RWPE2 (cell line): ENCODE measurements at places on chromosomes 12 and 14.

- H3K4me3 ChIP-seq, result no peak overlapping the region
- no peak overlapping the region for H3K27ac ChIP-seq
- DNase-seq, result no peak
- peaks cover 19% of the 10 kb centered on the region for H3K4me1 ChIP-seq
- no peaks in the 10 kb centered on the region for H3K27me3 ChIP-seq
These were observed 1.6 kb downstream of the OAS3 start for GRCh38 chr12:112939761-112940381.

- H3K4me1 ChIP-seq, result no peaks in the 10 kb centered on the region
- H3K4me3 ChIP-seq, result no peak overlapping the region
These were observed 174.9 kb upstream of the FAR2 start for GRCh38 chr12:28974166-28974565.

DNA sequence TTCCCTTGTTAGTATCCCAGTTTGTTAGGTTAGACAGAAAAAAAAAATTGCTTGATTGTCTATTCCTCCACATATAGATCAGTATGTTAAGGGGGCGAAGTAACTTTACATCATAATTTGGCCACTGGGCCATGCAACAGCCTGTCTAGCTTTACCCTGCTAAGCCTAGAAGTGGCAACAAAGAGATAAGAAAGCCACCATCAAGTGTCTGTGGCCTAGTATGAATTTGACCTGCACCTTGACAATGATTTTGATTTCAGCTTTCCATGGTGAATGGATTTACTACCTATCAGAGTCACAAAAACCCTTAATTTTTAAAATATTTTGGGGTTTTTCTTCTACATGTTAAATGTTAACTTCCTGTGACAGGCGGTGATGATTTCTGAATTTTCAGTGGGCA lies 63.9 kb downstream of the LIN52 start:
- H3K36me3 ChIP-seq, result no peaks in the 10 kb centered on the region
- no peaks in the 10 kb centered on the region for H3K4me1 ChIP-seq
- H3K4me3 ChIP-seq, result no peak overlapping the region
- H3K27ac ChIP-seq, result no peak overlapping the region
- no peak for DNase-seq
- no peaks in the 10 kb centered on the region for H3K27me3 ChIP-seq

DNA sequence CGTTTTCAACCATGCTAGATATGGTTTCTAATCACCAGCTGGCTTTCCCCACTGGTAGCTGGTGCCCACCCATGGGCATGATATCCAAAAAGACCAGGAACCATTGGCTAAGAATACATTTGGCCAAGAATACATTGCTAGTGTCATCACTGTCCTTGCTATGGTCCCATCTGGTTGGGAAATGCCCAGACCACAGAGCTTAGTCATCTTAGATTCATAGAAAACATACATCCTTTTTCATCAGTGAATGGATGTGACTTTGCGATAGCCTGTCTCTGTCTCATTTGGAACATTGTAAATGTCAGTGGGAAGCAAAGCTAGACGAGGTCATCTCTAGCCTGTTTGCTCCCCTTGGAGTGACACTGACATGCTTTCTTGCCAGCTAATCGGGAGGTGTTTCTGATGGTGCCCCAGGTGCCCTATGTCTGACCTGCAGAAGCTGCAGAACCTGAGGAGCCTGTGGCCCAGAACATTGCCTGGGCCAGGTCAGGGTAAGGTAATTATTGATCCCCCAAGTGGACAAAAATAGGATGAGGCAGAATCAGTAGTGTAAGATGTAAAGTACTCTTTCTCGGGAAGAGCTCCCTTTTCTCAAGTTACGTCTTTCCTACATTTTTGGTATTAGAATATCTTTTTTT lies 194.8 kb downstream of the SLC41A2 start:
- H3K27me3 ChIP-seq, result no peaks in the 10 kb centered on the region
- no peaks in the 10 kb centered on the region for H3K36me3 ChIP-seq
- no peak overlapping the region for H3K27ac ChIP-seq
- DNase-seq, result no peak
- H3K4me1 ChIP-seq, result no peaks in the 10 kb centered on the region

DNA sequence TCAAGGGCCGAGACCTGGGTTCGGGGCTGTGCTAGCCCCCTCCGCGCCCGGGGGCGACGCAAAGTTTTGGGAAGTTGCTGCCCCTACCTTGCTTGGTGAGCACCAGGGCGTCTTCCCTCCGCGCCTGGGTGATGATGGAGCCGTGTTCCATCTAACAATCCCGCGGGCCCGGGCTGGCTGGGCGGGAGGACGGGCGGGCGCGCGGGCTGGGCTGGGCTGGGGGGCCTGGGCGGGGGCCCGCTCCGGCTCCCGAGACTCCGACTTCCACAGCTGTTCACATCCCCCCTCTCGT lies 298 bp downstream of the CTDSP2 start:
- no peaks in the 10 kb centered on the region for H3K27me3 ChIP-seq
- peak overlapping the region; percentile 70 for H3K27ac ChIP-seq
- H3K4me1 ChIP-seq, result peaks cover 5% of the 10 kb centered on the region
- peaks cover 4% of the 10 kb centered on the region for H3K36me3 ChIP-seq

- H3K27ac ChIP-seq, result no peak overlapping the region
- no peaks in the 10 kb centered on the region for H3K36me3 ChIP-seq
- no peak overlapping the region for H3K4me3 ChIP-seq
- no peaks in the 10 kb centered on the region for H3K4me1 ChIP-seq
These were observed 250.8 kb downstream of the SLC6A15 start for GRCh38 chr12:84661786-84662185.

GRCh38 chr14:58865514-58866281 lies 227.9 kb downstream of the DACT1 start:
- H3K4me3 ChIP-seq, result no peak overlapping the region
- H3K4me1 ChIP-seq, result peaks cover 6% of the 10 kb centered on the region
- no peaks in the 10 kb centered on the region for H3K36me3 ChIP-seq
- no peaks in the 10 kb centered on the region for H3K27me3 ChIP-seq
- no peak for DNase-seq

DNA sequence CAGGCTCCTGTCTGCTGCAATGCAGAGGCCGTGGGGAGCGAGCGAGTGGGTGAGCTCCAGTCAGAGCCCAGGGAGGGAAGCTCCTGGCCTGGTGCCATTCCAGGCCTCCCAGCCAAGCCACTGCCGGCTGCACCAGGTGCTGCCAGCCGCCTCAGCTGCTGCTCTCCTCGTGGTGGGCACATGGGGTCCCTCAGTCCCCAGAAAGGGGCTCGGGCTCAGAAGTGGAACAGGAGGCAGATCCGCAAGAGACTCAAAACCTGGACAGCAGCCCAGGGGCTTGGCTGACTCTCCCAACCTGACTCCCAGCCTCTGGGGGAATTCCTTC lies 2.4 kb downstream of the ABCB9 start:
- no peaks in the 10 kb centered on the region for H3K27me3 ChIP-seq
- DNase-seq, result no peak
- H3K4me1 ChIP-seq, result no peaks in the 10 kb centered on the region
- no peak overlapping the region for H3K27ac ChIP-seq
- peaks cover 12% of the 10 kb centered on the region for H3K36me3 ChIP-seq
- H3K4me3 ChIP-seq, result no peak overlapping the region

- no peak overlapping the region for H3K27ac ChIP-seq
- no peak overlapping the region for H3K4me3 ChIP-seq
- DNase-seq, result no peak
- H3K36me3 ChIP-seq, result no peaks in the 10 kb centered on the region
- H3K4me1 ChIP-seq, result peaks cover 17% of the 10 kb centered on the region
These were observed 32.7 kb downstream of the VCPKMT start for GRCh38 chr14:50083467-50084337.

DNA sequence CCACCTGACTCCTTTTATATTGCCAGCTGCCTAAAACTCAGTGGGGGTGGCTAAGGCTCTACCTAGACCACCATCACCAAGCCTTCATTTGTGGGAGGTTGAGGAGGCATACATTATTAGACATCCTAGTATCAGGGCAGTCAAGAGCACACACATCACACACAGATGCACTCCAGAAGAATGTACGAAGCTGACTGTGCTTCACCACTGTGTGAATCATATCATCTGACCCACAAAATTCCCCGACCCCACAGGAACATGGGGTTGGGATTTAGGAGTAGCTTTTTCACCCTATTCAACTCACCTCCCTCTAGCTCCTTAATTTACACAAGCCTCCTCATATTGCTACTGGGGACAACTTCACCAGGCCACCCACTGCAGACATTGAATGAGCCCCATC lies 64.8 kb upstream of the BDKRB2 start:
- no peaks in the 10 kb centered on the region for H3K36me3 ChIP-seq
- no peak overlapping the region for H3K4me3 ChIP-seq
- no peak for DNase-seq
- no peak overlapping the region for H3K27ac ChIP-seq
- H3K27me3 ChIP-seq, result no peaks in the 10 kb centered on the region

- DNase-seq, result no peak
- no peaks in the 10 kb centered on the region for H3K4me1 ChIP-seq
- H3K27ac ChIP-seq, result no peak overlapping the region
- no peak overlapping the region for H3K4me3 ChIP-seq
- no peaks in the 10 kb centered on the region for H3K27me3 ChIP-seq
These were observed 41.1 kb downstream of the CYP46A1 start for GRCh38 chr14:99724939-99725773.

DNA sequence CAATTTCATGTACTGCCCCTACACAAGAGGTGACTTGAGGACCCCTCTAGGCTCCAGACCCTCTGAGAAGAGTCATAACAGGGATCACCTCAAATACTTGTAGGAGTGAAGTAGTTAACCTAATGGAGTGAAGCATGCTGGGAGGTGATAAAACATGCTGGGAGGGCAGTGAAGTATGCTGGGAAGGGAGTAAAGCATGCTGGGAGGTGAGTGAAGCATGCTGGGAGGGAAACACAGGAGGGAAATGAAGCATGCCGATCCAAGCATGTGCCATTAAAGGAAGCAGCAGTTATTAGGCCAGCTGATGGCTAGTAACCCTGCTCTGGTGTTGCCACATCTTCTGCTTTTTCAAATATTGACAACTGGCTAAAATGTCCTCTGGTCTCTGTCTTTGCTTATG lies 70.7 kb upstream of the TRHDE start:
- no peaks in the 10 kb centered on the region for H3K36me3 ChIP-seq
- no peak overlapping the region for H3K27ac ChIP-seq
- H3K27me3 ChIP-seq, result peaks cover 6% of the 10 kb centered on the region
- no peak for DNase-seq
- H3K4me3 ChIP-seq, result no peak overlapping the region

- H3K27me3 ChIP-seq, result no peaks in the 10 kb centered on the region
- DNase-seq, result no peak
- H3K4me1 ChIP-seq, result peaks cover 46% of the 10 kb centered on the region
- no peak overlapping the region for H3K4me3 ChIP-seq
- no peaks in the 10 kb centered on the region for H3K36me3 ChIP-seq
- H3K27ac ChIP-seq, result peak overlapping the region; percentile 91
These were observed 61.5 kb upstream of the PTGR2 start for GRCh38 chr14:73789989-73790581.

GRCh38 chr12:94263011-94263811 lies 114.8 kb downstream of the PLXNC1 start:
- H3K4me1 ChIP-seq, result peaks cover 6% of the 10 kb centered on the region
- no peaks in the 10 kb centered on the region for H3K36me3 ChIP-seq
- H3K4me3 ChIP-seq, result no peak overlapping the region
- no peaks in the 10 kb centered on the region for H3K27me3 ChIP-seq
- DNase-seq, result no peak

DNA sequence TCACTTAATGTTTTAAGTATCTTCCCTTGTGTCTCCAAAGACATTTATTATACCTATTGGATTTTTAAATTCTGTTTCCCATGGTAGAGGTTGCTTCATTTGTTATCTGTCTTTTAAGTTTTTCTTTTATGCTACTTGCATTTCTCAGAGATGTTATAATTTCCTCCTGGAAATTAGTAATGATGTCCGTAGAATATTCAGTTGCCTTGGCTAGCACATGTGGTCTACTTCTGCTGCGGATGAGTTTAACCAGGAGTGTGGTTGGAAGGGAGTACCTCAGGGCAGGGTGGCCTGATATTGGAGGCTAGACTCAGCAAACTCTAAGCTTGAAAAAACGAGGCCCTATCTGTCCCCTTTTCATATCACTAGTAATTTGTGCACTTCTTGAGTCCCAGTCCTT lies 8.8 kb upstream of the EVL start:
- DNase-seq, result no peak
- H3K27ac ChIP-seq, result no peak overlapping the region
- peaks cover 27% of the 10 kb centered on the region for H3K4me1 ChIP-seq
- H3K4me3 ChIP-seq, result no peak overlapping the region
- no peaks in the 10 kb centered on the region for H3K27me3 ChIP-seq
- H3K36me3 ChIP-seq, result no peaks in the 10 kb centered on the region

GRCh38 chr14:96064866-96065265 lies 25.7 kb downstream of the C14orf132 start:
- H3K27ac ChIP-seq, result no peak overlapping the region
- H3K27me3 ChIP-seq, result peaks cover 10% of the 10 kb centered on the region
- no peak overlapping the region for H3K4me3 ChIP-seq

GRCh38 chr14:82872494-82872893 lies 1338.8 kb upstream of the SEL1L start:
- no peak for DNase-seq
- no peaks in the 10 kb centered on the region for H3K27me3 ChIP-seq
- H3K36me3 ChIP-seq, result no peaks in the 10 kb centered on the region
- H3K4me1 ChIP-seq, result no peaks in the 10 kb centered on the region
- no peak overlapping the region for H3K4me3 ChIP-seq

DNA sequence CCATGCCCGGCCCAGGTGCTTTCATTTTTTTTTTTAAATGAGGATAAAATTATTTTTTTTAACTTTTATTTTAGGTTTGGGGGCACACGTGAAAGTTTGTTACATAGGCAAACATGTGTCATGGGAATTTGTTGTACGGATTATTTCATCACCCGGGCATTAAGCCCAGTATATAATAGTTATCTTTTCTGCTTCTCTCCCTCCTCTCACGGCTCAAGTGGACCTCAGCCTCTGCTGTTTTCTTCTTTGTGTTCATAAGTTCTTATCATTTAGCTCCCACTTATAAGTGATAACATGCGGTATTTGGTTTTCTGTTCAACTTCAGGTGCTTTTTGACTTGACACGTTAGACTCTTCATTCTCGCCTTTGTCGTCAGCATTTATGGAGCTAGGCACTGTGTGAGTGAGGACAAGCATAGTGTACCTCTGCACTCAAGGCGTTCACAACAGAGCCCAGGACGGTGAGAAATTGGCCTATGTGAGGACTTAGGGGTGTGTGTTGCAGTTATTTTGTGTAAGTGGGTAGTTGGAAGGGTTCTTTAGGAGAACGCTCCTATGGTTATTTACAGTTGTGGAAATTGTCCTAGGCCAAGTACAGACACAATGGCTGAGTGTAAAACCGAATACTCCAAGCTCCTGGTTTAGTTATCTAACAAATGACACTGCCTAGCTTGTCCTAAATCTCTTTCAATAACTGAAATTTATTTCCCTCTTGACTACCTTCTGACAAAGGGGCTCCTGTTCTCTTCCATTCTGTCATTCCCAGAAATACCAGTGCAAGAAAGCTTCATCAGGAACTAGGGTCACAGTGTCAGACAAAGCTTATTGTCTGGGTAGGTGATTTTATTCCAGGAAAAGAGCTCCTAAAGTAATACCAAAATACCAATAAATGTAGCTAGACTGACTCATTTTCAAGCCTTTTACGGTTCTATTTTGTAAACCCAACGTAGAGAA lies 200.5 kb upstream of the PRICKLE1 start:
- no peaks in the 10 kb centered on the region for H3K27me3 ChIP-seq
- peaks cover 12% of the 10 kb centered on the region for H3K4me1 ChIP-seq
- DNase-seq, result no peak
- H3K36me3 ChIP-seq, result no peaks in the 10 kb centered on the region
- H3K27ac ChIP-seq, result peak overlapping the region; percentile 23

- DNase-seq, result no peak
- peaks cover 6% of the 10 kb centered on the region for H3K4me1 ChIP-seq
- no peaks in the 10 kb centered on the region; the same call in 1 of the 2 replicates for H3K36me3 ChIP-seq
- H3K4me3 ChIP-seq, result no peak overlapping the region
- no peak overlapping the region for H3K27ac ChIP-seq
- H3K27me3 ChIP-seq, result no peaks in the 10 kb centered on the region
These were observed 28.1 kb downstream of the PIGH start for GRCh38 chr14:67571991-67572323.
